ENCODE measurements at places on chromosomes 5 and 9.
A peak's percentile ranks its signal among the peaks of the same experiment; 100 is the strongest.

- DNase-seq: no peak
Observed at GRCh38 chr9:3756071-3756470, 230.3 kb upstream of the RFX3 start.

DNA sequence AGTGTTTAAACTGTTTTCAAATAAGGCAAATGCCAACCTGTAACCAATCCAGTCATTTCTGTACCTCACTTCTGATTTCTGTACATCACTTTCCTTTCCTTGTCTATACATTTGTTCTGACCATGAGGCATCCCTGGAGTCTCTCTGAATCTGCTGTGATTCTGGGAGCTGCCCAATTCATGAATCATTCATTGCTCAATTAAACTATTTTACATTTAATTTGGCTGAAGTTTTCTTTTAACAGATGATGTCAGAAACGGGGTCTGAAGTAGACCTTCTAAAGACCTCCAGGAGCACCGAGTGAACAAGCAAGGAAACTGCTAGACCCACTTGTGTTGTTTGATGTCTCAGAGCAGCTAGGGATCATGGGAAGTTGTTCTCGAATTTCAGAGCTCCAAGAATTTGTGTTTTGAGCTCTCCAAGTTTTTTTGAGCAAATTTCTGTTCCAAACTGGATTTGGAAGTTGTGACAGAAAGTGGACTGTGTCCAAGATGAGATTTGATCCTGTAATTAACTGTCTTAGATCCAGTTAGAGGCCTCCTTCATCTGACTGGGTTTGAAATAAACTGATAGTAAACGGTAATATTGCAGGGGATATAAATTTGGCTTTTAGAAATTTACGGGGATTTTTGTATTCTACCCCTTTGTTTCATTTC is 490.8 kb upstream of the ST8SIA4 start:
- DNase-seq: no peak

- no peak for DNase-seq
Observed at GRCh38 chr5:66327008-66327407, 182.9 kb downstream of the SREK1 start.

GRCh38 chr9:135340726-135341475 is 138.7 kb upstream of the PPP1R26 start:
- DNase-seq: no peak

DNA sequence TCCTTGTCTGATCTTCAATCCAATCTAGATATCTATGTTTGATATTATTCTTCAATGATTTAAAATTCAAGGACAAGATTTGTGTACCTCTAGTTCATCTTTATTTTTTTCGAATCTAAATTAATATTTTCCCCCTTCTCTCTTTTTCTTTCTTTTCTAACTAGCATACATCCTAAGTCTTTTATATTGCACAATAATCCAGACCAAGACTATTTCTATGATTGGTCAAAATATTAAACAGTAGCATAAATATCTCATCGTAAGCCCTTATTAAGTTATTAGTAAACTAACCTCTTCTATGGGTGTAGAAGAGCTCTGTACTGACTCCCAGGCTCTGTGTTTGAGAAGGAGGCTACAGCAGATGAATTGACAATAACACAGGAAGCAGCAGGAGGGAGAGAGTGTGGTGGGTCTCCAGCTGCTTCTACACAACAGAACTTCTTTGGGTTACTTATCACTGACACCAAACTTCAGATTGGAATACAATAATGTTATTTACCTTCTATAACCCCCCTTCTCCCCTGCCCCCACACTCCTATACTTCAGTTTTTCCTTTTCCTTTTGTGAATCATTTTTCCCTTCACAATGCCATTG is 11.9 kb upstream of the PLCXD3 start:
- no peak for DNase-seq

DNA sequence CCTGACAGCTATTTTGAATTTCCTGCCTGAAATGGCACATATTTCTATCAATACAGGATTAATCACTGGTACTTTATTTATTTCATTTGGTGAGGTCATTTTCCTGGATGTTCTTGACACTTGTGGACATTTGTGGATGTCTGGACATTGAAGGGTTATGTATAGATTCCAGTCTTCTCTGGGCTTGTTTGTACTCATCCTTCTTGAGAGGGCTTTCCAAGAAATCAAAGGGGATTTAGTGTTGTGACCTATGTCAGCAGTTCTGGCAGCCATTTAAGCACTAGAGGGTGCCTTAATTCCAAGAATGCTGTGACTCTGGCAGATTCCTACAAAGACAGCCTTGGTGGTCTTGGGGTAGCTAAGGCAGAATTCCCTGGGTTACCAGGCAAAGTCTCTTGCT is 259.7 kb downstream of the CSNK1G3 start:
- no peak for DNase-seq

GRCh38 chr9:121906074-121906870 is 186.8 kb downstream of the TTLL11 start:
- no peak for DNase-seq

- no peak for DNase-seq
Observed at GRCh38 chr5:172319708-172320441, 36.3 kb upstream of the UBTD2 start.

DNA sequence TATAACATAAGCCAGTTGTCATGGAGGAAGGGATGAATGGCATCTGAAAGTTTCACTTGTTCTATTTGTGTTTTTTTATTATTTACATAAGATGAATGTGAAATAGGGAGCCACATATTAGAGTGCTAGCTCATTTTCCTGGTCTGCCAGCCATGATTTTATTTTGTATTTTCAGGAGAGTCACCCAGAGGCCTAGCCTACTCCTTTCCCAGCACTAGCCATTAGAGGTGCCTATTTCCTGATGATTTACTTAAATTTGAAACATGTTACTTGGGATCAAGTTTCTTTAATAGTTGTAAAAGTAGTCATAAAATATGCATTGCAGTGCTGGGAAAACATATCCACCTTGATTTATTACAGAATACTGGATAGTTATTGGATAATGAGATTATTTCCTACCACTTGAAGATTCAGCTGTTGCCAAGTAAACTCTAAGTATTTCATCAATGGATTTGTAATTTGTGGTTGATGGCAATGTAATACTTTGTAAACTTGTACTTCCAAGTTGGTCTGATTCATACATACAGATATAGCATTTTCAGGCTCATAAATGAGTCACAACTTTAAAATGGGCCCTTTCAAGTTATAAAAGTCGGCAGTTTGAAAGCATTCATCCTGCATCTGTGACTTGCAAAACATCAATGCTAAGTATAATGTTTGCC is 50.8 kb downstream of the KCNN2 start:
- no peak for DNase-seq

DNA sequence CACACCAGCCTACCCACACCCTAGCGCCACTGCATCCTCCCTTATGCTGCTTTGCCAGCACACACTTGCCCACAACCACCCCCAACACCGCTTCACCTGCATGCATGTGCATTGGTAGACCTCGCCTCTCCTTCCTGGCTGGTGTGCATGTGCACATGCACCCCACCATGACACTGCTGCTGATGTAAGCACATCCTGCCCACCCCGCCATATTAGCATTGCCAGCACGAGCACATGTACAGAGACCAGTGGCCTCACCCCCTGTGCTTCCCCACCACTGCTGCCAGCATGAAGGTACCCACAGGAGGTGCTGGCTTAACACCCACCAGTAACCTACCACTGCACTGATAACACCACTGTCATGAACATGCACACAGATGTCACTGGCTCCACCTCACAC is 218.2 kb downstream of the SLCO4C1 start:
- DNase-seq: no peak

DNA sequence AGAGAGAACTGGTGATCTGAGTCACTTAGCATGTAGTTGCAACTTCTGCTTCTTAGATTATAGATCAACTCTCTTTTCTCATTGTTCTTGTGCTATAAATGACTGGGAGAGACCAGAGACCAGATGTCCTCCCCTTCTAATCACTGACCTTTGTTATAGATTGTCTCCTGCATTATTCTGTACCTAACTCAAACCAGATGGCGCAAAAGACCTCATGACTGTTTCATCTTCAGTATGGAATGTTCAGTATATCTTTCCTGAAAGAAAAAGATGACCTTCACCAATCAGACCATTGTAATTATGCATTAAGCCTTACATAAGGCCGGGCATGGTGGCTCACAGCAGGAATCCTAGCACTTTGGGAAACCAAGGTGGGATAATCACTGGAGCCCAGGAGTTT is 30.5 kb upstream of the ADAM19 start:
- no peak for DNase-seq

DNA sequence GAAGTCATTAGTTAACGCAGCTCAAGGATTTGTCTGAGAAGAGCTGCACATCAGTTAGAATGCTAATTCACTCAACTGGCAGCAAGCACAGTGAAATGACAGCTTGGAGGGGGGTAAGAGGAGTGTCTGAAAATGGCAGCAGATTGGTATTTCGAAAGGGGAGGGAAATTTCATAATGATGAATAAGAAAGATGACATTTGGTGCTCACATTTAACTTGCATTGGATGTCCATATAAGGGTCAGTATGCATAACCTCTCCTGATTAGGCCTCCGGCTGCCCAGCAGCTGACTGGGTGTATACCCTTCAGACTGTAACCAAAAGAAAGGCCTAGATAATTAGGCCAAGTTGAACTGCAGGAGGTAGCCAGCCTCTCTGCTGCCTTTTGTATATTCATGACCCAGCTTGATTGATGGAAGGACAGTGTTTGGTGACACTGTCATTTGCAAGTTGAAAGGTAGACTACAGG is 131.0 kb downstream of the PBX3 start:
- no peak for DNase-seq

DNA sequence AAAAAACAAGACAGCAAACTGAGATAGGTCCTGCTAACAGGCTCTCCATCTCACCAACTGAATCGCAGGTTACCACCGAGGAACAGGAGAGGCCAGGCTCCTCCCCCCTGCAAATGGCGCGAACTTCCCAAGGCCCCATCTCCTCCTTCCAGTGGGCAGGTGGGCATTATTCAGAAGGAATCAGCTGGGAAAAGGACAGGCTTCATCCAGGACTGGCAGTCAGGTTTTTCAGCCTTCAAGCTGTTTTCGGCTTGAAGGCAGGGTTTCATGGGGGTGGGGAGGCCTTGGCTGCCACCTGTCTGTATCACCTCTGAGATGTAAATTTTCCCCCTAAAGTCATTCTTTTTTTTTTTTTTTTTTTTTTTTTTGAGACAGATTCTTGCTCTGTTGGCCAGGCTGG is 79.4 kb downstream of the SFXN1 start:
- DNase-seq: no peak

DNA sequence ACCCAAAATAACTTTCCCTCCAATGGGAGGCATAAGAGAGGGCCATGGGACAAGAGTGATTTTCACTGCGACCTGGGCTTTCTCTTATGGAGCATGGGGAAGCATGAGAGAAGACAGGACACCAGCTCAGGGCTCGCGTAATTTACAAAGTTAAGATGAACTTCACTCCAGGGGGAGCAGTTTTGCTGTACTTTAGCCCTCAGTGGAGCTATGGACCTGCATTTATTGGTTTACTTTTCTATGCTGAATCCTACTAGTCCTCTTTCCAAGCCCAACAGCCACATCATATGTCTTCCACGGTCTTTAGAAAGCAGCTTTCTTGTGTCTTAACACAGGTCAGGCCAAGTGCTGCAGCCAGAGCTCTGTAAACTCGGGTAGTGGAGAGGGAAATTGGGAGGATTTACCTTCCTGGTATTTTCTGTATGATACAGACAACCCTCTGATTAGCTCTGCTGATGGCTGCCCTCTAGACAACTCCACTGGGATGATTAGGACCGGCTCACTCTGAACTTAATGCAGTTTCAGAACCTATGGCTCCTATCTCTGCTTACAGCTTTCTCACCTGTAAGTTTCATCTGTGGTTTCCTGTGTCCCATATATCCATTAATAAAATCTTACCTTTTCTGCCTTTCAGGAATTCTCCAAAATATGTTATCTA is 581.0 kb upstream of the RORB start:
- no peak for DNase-seq

DNA sequence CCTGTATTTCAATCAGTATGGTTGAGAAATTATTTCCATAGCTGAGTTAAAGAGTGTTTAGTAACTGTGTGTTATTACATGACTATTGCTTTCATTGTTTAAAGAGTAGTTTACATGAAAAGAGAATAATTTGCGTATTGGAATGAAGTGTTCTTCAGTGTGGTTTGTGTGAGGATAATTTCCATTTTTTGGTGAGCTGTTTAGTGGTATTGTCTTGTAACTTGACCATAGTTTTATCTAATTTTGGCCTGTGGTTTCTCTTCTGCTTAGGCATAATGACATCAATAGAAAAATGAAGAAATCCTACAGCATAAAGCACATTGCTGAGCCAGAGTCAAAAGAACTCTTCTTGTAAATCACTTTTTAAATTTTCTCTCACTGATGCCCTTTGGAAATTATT is 151.2 kb downstream of the SNCAIP start:
- DNase-seq: no peak

DNA sequence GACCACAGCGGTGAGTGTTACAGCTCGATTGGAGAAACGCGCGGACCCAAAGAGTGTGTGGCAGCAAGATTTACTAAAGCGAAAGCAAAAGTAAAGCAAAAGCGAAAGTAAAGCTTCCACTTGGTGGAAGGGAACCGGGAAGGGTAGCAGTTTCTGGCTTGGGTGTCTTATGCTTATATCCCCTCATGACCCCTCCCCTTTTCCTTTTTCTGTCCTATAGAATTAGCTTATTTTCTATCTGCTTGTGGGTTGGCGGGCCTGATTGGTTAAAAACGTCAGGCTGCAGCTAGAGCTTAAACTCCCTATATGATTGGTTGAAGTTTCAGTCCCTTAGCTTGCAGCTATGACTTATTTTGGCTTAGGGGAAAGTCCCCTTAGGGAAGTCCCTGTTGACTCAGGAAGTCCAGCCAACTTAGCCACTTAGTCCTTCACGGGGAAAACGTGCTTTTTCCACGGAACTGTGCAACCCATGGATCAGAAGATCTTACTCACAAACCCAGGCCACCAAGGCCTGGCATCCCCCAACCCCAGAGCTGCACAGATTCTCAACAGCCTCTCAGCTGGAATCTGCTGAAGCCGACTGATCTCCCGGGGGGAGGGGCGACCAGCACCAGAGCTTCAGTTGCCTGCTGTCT is 114.2 kb upstream of the ADAMTS16 start:
- no peak for DNase-seq

- DNase-seq: no peak
Observed at GRCh38 chr5:145633474-145633873, 201.7 kb downstream of the PRELID2 start.

- DNase-seq: peak; percentile 7
Observed at GRCh38 chr5:141492168-141492885, 3.4 kb downstream of the PCDHGC5 start.

DNA sequence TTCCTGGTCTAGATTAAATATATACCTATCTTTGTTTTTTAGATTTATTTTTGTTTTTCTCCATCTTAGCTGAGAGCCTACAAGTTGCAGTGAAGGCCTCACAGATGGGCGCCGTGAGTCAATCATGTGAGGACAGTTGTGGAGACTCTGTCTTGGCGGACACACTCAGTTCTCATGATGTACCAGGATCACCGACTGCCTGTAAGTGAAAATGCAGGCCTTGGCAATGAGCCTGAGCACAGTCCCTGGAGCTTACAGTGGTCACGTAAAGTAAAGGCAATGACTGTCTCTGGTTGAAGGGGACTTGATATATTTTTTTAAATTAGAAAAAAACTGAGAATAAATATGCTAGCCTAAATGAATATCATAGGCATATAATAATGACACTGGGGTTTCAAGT is 271.9 kb downstream of the ARHGEF28 start:
- no peak for DNase-seq
